ENCODE measurements at places on chromosomes 3 and 15.

- DNase-seq = no peak
Measured at GRCh38 chr15:49185473-49185872, 15.4 kb downstream of the GALK2 start.

DNA sequence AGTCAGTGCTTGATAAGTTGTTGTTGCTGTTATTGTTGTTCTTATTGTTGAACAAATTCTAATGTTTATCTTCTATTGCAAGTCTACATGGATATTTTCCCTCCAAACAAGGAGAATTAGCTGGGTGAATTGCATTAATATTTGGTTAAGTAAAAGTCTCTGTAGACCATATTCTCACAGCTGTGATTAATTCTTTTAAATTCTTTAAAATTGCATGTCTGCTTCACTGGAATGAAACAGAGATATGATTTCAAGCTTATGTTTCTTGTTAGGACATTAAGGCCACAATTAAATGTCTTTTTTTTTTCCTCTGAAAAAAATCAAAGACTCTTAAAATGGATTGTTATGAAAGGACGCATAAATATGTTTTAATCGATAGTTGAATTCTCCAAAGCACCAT lies 153.4 kb downstream of the EBLN2 start:
- no peak for DNase-seq

- DNase-seq = no peak
Measured at GRCh38 chr3:127053450-127053849, 70.5 kb downstream of the PLXNA1 start.

GRCh38 chr3:138933068-138933668 lies 13.8 kb downstream of the FOXL2 start:
- DNase-seq = no peak

DNA sequence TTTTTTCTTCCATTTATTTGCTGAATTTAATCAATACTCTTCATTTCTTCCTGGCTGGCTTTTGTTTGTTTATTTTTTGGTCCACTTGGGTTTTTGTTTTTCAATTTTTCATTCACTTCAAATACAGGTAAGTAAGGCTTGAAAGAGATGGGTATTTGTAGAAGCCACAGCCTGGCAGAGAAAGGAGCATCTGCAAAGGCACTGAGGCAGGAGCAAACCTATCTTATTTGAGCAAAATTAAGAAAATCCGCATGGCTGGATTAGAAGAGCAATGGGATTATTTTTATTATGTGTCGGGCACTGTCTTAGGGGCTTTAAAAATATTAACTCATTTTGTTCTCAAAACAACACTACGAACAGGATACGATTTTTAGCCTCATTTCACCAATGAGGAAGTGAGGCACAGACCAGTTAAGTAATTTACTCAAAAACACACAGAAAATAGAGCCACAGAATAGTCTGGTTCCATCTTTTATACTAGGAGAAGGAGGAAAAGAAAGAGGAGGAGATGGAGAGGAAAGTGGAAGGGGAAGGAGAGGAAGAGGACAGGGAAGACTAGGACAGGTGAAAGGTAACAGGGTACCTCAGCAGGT lies 35.1 kb upstream of the CCDC80 start:
- DNase-seq = no peak

DNA sequence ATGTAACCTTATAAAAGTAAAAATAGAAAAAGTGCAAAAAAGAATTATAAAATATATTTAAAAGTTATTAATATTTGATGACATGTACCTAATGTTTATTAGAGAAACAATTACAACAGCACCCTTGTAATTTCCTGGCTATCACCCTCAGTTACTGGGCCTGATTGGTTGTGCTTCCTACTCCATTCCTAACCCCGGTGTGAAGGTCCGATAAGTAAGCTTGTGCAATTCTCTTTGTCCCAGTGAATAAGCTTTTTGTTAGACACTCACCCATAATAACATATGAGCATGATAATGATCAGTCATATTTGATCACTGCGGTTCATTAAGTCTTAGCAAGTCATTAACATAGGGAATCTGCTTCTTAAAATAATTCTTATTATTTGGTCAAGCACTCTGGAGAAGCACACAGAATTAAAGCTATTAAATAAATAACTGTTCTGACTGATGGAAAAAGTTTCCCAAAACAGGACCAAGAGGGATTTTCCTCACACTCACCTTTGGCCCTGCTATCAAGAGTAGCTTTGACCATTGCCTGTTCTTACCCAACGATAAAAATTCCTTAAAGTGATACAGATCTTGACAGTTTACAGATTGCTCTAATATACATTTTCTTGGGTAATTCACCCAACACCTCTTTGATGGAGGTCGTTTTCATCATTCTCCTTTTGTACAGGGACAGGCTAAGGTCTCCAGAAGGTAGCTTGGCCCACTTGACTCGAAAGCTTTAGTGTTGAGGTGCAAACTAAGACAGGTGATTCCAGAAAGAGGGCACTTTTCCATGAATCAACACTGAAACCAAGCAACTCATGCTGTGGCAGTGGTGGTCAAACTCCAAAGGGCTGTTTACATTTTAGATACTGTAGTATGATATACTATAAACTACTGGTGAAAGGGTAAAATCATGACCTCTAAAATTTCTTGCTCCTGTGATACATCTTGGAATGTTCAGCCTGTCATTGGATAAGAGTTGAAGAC lies 543.0 kb upstream of the KCNMB2 start:
- no peak for DNase-seq

- DNase-seq = no peak
Measured at GRCh38 chr3:151896246-151897012, 23.0 kb downstream of the SUCNR1 start.

DNA sequence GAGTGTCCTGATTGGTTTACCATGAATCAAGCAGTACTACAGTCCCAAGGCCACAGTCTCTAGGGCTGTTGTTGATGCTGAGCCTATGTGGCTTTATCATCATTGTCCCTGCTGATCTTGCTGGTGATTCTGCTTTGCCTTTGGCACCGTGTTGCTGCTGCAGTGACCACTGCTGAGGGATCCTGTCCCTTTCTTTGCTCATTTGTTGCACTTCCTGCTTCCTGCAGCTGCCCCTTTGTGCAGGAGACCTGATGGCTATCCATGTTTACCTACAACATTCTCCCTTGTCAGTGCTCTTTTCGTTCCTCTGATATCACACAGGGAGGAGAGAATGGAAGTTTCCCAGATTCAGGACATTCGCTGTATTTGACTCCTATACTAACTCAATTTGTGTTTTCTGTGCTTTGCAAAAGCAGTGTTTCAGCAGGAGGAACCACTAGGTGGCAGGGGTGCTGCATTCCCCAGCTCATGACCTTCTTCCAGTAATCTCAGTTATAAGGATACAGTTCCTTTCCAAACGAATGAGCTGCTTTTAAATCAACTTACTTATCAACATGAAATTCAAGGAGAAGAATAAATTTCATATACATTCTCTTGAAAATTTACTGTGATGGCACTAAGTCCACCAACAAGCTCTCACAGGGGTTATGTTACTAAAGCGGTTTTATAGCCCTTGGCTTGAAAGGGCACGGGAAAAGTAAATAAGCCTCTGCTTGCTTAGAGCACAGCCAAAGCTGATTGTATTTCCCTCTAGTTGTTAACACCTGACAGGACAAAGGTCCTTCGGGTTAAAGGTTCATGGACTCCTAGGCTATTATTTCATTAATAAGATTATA lies 9.7 kb upstream of the THUMPD3 start:
- DNase-seq = peak; percentile 43

DNA sequence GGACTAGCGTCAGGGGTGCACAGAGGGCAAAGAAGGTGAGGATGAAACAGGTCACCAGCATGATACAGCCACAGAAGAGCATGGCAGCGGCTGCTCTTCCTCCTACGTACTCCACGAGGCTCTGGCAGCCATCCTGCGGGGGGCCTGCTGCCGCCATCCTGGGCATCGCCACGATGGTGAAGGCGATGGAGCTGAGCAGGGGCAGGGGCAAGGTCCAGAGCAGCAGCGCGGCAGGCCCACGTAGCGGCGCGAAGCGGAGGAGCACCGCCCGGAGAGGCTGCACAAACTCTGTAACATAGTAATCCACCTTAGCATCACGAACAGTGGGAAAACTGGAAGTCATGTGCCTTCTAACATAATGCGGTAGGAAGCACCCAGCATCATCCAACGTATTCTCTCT lies 491.6 kb downstream of the PYDC2 start:
- DNase-seq = no peak

- DNase-seq = no peak
Measured at GRCh38 chr15:72902245-72902918, 118.8 kb upstream of the ADPGK start.

GRCh38 chr15:43067717-43068461 lies 37.9 kb downstream of the UBR1 start:
- DNase-seq = no peak

GRCh38 chr3:125309476-125309875 lies 65.6 kb downstream of the ZNF148 start:
- no peak for DNase-seq

- DNase-seq = peak; percentile 23
Measured at GRCh38 chr3:124383051-124383450, 347.2 kb upstream of the UMPS start.

DNA sequence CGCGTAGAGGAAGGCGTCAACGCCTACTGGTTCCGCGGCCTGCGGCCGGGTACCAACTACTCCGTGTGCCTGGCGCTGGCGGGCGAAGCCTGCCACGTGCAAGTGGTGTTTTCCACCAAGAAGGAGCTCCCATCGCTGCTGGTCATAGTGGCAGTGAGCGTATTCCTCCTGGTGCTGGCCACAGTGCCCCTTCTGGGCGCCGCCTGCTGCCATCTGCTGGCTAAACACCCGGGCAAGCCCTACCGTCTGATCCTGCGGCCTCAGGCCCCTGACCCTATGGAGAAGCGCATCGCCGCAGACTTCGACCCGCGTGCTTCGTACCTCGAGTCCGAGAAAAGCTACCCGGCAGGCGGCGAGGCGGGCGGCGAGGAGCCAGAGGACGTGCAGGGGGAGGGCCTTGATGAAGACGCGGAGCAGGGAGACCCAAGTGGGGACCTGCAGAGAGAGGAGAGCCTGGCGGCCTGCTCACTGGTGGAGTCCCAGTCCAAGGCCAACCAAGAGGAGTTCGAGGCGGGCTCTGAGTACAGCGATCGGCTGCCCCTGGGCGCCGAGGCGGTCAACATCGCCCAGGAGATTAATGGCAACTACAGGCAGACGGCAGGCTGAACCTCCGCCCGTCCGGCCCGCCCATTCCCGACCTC lies 4.1 kb downstream of the ISLR2 start:
- DNase-seq = no peak

DNA sequence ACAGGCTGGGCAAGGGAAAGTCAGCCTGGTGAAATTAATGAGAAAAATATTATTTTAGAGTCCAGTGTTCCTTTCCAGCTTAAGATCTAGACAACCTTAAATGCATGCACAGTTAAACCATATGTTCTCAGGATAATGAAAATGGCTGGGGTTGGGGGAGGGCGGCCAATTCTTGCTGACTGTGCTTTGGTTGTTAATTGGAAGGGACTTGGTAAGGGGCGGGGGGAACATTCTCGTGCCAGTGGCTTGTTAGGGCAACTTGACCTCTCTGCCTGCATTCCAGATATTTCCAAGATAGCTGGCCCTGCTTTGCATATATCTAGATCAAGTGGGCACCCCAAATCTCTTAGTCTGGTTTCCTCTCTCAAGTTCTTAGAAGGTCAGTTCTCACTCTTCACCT lies 112.5 kb downstream of the TOP2B start:
- no peak for DNase-seq

- DNase-seq = no peak
Measured at GRCh38 chr3:44355362-44356033, 16.9 kb downstream of the TCAIM start.

Data from DMS79 treated with DMSO at 0.1 percent for 48 hours (cell line).